ENCODE measurements at places on chromosomes 7 and 10.

- no peak for DNase-seq
Observed at GRCh38 chr7:105011141-105011830, 2.7 kb upstream of the KMT2E start.

DNA sequence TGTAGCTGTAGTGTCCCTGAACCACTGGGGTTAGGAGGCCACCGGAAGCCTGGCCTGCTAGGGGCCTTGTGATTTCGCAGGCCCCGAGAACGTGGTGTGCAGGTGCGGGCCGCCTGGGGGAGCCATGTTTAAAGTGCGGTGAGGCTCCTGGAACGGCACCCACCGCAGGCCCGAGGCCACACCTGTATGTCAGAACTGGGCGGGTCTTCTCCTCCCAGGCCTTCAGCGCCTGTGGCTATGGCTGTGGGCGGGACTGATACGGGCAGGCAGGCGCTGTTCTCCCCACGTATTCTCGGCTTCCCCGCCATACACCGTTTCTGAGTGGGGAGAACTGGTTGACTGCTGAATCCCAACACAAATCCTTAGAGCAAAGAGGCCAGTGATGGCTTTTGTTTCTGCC lies 74.8 kb downstream of the DNAJB6 start:
- no peak for DNase-seq

DNA sequence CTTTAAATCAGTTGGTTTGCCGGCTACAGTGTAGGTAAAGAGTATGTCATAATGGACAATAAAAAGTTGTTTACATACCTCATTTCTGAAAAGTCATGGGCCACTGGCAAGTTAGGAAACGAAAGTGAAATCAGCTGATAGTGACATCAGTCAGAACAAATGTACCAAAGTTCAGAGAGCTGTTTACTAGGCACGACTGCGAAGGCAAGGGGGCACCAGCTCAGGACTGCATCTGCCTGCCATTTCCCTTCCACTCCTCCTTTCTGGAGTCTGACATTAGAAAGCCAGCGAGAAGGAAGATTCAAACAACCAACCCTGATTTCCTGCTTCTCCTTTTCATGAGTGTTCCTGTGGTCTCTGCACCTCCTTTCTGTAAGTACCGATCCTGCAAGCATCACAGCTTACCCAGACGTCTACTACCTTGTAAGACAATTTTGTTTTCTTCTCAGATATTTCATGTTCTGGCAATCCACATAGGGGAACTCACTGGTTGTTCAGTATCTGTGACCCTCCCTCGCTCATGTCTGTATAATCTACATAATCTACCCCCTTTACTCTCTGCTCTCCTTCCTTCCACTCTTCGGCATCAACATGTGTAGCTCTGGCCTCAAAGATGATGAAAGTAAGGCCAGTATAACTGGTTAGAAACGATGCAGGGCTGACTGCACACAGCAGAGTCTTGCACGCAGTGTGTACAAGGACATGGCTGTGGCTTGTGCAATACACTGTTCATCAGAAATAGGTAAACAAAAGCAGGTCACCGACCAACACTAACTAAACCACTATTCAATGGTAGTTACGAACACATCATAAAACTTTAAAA lies at the start of gene TMEM140:
Gene TMEM140 (plus strand): TSS at position 174 of the 823 bp plus-strand sequence. CDS start 16,370 bp downstream, outside the sequence.
- peak; percentile 42 for DNase-seq

DNA sequence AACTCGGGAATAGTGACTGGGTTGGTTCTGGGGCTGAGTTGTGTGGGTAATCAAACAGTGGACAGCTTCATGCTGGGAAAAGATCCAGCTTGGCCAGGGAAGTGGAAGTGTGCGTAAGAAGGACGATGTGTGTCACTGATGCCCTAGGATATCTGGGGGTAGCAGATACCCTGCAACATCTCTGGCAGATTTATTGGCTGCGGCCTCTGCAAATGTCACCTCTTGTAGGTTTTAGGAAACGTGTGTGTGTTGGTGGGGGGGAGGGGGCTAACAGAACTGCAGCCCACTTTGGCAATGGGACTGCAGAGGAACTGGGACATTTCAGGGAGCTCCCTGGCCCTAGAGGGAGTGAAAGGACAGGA lies 965 bp upstream of the AGAP3 start:
- no peak for DNase-seq

DNA sequence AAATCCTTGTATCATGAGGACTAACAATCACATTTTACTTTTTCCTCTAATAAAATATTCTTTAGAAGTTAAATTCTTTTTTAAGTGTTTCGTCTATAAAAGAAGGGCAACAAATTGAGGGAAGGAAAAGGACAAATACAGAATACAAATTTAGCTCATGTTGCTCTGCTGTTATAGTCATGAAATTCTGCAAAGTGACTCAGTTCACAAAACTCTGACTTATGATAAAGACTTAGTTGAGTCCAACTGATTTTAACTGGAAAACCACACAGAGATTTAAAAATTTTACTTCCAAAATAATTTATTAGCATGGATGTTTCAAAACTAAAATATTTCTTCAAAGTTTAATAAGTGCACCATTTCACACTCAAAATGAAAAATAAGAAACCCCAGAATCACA lies 75.0 kb upstream of the GPR22 start:
- no peak for DNase-seq

DNA sequence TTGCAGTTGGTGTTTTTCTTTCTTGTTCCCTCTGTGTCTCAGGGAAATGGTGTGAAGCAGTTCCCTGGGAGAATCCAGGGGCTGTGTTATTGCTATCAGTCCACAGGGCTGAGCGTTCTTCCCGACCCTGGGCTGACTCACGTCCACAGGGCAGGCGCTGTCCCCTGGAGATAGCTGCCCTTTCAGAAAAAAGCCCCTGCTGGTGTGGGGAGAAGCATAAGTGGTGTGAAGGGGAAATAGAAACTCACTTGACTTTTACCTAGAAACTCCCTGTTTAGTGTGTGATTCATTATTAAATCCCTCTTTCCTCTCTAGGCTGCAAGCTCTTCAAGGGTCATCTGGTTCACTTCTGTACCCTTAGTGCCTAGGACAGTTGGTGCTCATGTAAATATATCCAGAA lies 63.3 kb upstream of the SMNDC1 start:
- no peak for DNase-seq

DNA sequence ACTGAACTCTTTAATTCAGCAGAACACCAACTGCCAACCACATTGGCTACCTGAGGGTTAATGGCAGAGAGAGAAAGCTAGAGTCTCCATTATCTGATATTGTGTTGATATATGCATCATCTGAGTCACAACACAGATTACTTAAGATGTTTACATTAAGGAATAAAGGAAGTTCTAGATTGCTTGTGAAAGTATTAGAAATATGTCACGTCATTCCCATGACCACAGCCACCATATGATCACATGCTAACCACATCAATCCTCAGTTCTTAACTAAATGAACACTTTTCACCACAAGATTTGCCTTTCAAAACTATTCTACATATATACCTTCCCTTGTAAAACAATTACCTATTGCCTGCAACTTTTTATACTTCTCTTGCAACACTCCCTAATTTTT lies 337.9 kb downstream of the FGFR2 start:
- no peak for DNase-seq
